ENCODE measurements at places on chromosomes 2 and 18. TPM values are rescaled to one million over a fixed set of nuclear protein-coding genes. Genes with fewer than 3 reads are reported as not detected.

SPP2 gene
- total RNA-seq: not detected

CDH19 gene
- 98.0 TPM for total RNA-seq

- no peak for DNase-seq
Measured at GRCh38 chr2:20254731-20255130, 29.8 kb upstream of the SDC1 start.

- no peak for DNase-seq
Measured at GRCh38 chr2:78263571-78263970, 741.4 kb upstream of the LRRTM4 start.

- no peak for DNase-seq
Measured at GRCh38 chr18:48693625-48694262, 154.9 kb downstream of the CTIF start.
